ENCODE measurements at places on chromosomes 2 and 18.

DNA sequence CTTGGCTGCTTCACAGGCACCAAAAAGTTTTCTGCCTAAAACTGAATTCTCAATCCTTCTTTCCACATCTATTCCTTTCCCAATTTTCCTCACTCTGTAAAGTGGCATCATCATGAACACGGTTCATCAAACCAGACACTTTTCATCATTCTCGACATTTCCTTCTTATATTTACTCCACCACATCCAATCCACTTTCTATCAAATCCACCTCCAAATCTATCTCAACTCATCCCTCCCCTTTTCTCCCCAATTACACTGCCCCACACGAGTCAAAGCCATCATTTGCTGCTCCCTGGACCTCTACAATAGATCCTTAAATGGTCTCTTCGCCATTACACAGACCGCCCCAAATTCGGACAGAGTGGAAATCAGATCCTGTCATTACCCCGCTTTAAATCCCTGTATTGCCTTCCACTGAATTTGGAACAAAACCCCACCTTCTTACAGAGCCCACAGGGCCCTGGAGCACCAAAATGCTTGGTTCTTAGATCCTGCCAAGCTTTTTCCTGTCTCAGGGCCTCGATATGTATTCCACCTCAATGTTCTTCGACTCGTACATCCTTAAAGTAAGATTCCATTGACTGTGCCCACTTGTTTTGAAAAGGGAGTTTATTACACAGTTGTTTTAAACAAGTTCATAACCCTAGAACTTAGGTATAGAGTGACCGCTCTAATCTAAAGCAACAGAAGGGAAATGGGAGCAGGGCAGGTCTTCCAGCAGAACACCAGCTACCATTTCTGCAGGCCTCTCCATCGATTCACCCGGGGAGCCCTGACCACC, 856 bp downstream of the ACAA2 start:
- DNase-seq: no peak

- DNase-seq: no peak
Measured at GRCh38 chr18:60452421-60452820, 79.8 kb upstream of the MC4R start.

- DNase-seq: no peak
Measured at GRCh38 chr2:40975151-40975550, 523.3 kb upstream of the SLC8A1 start.

GRCh38 chr2:106833256-106833655, 52.7 kb downstream of the ST6GAL2 start:
- no peak for DNase-seq

GRCh38 chr2:22703286-22703920, 681.6 kb upstream of the KLHL29 start:
- no peak for DNase-seq

DNA sequence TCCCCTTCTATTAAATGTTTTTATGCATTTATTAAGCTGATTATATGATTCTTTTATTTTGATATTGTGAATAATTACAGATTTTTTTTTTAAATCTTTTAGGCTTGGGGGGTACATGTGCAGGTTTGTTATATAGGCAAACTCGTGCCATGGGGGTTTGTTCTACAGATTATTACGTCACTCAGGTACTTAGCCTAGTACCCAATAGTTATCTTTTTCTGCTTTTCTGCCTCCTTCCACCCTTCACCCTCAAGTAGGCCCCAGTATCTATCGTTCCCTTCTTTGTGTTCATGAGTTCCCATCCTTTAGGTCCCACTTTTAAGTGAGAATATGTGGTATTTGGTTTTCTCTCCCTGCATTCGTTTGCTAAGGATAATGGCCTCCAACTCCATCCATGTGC, 92.2 kb upstream of the CWC22 start:
- DNase-seq: no peak

- DNase-seq: no peak
Measured at GRCh38 chr2:71833855-71834560, 313.7 kb downstream of the CYP26B1 start.

GRCh38 chr2:237459741-237460174, 27.3 kb upstream of the MLPH start:
- no peak for DNase-seq

DNA sequence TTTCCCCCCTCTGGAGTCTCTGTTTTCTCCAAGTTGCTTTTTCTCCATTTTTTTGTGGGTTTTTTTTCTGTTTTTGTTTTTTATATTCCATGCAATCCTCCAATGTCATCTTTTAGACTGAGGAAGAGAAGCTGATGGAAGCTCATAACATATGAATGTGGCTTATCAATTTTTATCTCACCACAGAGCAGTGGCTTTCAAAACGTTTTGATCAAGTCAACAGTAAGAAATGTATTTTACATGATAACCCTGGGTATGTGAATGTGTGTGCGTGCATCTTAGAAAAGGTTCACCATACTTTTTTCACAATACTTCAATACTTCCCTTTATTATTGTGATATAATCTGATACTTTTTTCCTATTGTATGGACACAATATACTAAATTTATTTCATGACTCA, 64.6 kb upstream of the CDCA7 start:
- no peak for DNase-seq

DNA sequence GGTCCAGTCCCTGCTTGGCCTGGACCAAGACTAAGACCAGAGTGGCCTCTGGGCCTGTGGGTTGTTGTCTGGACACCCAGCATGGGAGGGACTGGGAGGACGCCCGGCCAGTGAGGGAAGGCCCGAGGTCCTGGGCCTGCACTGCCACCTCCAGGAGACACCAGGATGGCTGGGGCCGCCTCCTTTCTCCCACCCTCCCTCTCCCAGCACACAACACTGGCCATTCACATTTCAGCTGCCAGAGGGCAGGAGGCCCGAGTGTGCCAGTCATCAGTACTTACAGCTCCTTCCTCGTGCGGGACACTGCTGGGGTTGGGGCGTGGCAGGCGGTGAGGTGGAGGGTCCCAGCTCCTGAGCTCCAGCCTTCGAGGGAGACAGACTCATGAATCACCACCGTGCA, 133.5 kb downstream of the ASB1 start:
- DNase-seq: no peak

DNA sequence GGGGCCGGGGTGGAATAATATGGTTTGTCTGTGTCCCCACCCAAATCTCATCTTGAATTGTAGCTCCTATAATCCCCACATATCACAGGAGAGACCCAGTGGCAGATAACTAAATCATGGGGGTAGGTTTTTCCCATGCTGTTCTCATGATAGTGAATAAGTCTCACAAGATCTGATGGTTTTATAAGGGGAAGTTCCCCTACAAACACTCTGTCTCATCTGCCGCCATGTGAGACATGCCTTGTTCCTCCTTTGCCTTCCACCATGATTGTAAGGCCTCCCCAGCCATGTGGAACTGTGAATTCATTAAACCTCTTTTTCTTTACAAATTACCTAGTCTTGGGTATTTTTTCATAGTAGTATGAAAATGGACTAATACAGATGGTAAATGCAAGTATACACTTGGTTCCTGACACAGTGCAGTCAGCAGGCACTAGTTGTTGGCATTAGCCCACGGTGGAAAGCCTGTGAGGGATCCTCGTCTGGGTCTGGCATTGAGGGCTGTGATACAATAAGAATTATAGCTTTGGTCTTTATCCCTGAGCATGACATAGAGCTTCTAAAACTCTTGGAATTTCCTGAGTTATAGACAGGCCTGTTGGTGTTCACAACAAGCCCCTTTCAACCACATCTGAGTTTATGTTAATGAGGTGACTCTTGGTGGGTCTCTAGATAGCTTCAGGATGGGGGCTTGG, 135.8 kb downstream of the CABLES1 start:
- DNase-seq: no peak

DNA sequence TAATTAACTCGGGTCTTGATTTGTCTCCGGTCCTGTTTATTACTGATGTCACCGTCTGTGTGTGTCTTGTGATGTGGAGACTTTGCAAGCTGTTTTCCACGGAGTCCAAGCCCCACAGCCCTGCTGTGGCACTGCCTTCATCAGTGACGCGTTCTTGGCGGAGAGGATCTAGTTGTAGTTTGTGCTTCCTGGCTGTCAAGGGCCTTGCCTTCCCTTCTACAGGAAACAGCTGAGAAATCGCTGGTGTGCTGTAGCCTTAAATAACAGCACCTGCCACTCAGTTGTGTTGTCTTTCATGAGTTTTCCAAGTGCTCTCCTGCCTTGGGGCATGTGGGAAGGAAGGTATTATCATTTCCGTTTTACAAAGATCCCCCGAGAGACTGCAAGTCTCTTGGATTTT, 26.3 kb downstream of the CTIF start:
- DNase-seq: no peak

DNA sequence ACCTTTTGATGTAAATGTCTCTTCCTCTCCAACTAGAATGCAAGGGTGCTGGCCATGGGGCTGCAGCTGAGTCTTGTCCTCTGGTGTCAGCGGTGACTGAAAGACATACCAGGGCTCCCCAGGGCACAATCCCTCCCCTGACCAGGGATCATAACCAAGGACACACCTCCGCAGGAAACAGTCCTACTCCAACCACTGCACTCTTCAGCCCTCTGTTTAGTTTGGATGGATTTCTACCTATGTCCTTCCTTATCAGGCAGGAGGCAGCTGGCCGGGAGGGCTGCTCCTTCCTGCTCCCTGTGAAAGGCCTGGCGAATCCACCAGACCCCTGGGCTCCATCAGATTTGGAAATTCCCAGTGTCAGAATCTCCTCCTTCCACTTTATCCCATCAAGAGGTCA, 185.2 kb upstream of the ID2 start:
- DNase-seq: no peak

All from neuronal stem cell (in vitro differentiated cells).